Pericardium fibroblast (primary cell): ENCODE measurements at places on chromosomes 16 and 17. TPM values are rescaled to one million over a fixed set of nuclear protein-coding genes. Genes with fewer than 3 reads are reported as not detected.

ULK2 gene
- 21.5 and 26.0 TPM in 2 replicates for total RNA-seq

SMIM5 gene
- total RNA-seq = not detected in 2 replicates

TEX2 gene
- 13.3 and 44.7 TPM in 2 replicates for total RNA-seq

AHSP gene
- total RNA-seq = not detected in 2 replicates

POLR3E gene
- 25.1 and 35.8 TPM in 2 replicates for total RNA-seq

PPM1D gene
- total RNA-seq = 7.6 and 10.4 TPM in 2 replicates

BCO1 gene
- total RNA-seq = not detected in 2 replicates

KCNJ18 gene
- not detected in 2 replicates for total RNA-seq

MYH3 gene
- 1.3 and 31.8 TPM in 2 replicates for total RNA-seq

TBC1D26 gene
- total RNA-seq = not detected in 2 replicates

E4F1 gene
- 22.1 and 25.4 TPM in 2 replicates for total RNA-seq

TBC1D3 gene
- not detected in 2 replicates for total RNA-seq

EVPL gene
- not detected in 2 replicates for total RNA-seq

RGS9 gene
- total RNA-seq = under 0.01 and 2.6 TPM in 2 replicates

CMTM4 gene
- total RNA-seq = 7.6 and 11.3 TPM in 2 replicates

FBXO39 gene
- total RNA-seq = 0.94 TPM in 1 of 2 replicates, not detected in the other

SHPK gene
- 4.6 and 9.2 TPM in 2 replicates for total RNA-seq

CPHXL2 gene
- total RNA-seq = not detected in 2 replicates

RMI2 gene
- 1.9 and 2.8 TPM in 2 replicates for total RNA-seq

NKD1 gene
- total RNA-seq = 2.6 and 6.3 TPM in 2 replicates

IL21R gene
- 2.3 and 3.9 TPM in 2 replicates for total RNA-seq

NUBP2 gene
- total RNA-seq = 87.6 and 105 TPM in 2 replicates

FBXW10 gene
- not detected in 2 replicates for total RNA-seq

PRSS33 gene
- not detected in 2 replicates for total RNA-seq

TSR3 gene
- total RNA-seq = 77.6 and 105 TPM in 2 replicates

KRT40 gene
- total RNA-seq = not detected in 2 replicates

EFCAB13 gene
- 0.51 and 1.4 TPM in 2 replicates for total RNA-seq

KRTAP9-1 gene
- total RNA-seq = not detected in 2 replicates

NPIPA5 gene
- 11.1 TPM in 1 of 2 replicates, not detected in the other for total RNA-seq

MRC2 gene
- total RNA-seq = 300 and 438 TPM in 2 replicates

PABPN1L gene
- total RNA-seq = not detected in 2 replicates

CD300E gene
- not detected in 2 replicates for total RNA-seq

CHMP6 gene
- total RNA-seq = 24.2 and 24.6 TPM in 2 replicates

RGS11 gene
- 0.94 and 3.4 TPM in 2 replicates for total RNA-seq

ZACN gene
- not detected in 2 replicates for total RNA-seq

KRT28 gene
- not detected in 2 replicates for total RNA-seq
